Effector memory CD4-positive, alpha-beta T cell (primary cell): ENCODE measurements at places on chromosomes 2 and 18.

DNA sequence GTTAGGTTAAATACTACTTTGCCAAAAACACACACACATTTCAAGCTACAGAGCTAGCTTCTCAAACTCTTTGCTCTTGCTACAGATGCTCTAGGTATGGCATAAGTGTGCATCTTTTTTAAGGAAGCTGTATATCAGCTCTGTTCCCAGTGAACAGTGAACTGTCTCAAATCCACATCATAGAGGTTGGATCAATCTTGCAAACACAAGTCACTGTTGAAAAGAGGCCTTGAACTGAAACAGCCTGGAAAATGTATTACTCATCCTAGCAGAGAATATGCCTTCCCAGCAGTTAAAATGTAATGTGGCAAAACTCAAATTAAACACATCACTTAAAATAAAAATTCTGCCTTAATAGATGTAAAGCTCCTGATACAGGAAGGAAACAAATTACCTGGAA, 151.8 kb downstream of the WDPCP start:
- no peak for DNase-seq

- no peak for DNase-seq
Measured at GRCh38 chr2:119592436-119592835, 48.2 kb downstream of the CFAP221 start.

DNA sequence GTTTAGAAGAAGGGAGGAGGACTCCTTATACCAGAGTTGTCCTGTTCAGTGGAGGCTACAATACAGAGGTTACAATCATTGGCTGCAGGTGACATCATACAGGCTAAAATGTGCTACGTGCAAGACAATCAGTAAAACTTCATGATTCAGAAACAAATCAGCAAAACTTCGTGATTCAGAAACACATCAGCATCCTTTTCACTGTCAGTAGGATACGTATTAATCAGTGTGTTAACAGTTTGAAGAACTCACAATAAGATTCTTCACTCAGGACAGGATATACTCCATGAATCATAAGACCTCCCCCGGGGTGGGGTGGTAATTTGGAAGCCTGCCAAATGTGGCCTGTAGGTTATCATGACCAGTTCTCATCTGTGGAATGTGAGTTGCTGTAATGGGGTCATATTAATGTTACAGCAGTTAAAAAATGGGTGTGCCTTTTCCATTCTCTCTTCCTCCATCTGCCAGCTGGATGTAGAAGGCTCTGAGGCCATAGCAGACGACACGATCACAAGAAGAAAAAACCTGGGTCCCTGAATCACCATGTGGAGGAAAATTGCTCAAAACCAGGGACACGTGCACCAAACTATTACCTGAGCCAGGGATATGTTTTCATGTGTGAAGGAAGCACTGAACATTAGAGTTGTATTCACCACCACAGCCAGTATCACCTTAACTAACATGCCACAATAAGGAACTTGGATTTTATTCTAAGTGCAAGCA, 134.8 kb upstream of the CREB1 start:
- DNase-seq = no peak

- no peak for DNase-seq
Measured at GRCh38 chr2:71223767-71224333, 3.1 kb downstream of the PAIP2B start.

GRCh38 chr18:3547891-3548615, 98.1 kb downstream of the TGIF1 start:
- no peak for DNase-seq

DNA sequence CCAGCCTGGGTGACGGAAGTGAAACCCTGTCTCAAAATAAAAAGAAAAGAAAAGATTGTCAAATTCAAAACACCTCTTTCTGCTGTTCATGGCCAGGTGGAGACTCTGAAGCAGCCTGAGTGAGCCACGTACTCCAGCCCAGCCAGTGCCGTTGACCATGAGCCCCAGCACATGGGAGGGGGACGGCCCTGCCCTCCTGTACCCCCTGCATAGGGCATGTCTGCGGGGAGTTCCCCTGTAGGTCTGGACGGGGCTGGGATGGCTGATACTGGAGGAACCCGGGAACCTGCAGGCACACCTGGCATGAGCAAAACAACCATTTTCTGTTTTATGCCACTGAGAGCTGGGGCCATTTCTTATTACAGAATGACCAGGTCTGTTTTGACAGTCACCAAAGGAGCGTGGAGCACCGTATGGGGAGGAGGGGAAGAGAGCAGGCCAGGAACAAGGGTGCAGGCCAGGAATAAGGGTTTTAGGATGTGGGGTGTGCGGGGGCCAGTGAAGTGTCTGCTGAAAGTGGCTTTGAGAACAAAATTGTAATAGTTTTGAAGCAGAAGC, 30.1 kb downstream of the TMEM18 start:
- no peak for DNase-seq

DNA sequence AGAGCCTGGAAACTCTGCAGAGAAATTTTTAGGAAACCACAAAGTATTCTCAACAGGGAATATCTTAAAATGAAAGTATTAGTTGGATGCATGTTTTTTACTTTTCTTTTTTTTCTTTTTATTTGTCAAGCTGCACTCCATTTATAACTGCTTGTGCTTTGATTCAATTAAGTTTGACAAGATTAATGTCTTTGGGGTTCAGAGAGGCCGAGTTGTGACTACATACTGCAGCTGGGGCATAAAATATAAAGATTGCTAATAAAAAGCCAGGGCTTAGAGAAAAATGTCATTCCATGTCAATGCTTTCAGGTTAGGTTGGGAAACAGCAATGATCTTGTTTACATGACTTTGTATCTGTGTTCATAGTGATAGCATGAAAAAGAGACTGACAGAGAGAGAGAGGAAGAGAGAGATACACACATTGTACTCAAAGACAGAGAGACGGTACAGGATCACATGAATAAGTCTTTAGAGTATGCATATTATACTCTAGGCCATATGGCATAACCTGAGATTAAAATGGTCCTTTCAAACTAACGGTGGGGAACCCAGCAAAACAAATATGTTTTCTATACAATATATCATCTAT, 1022.3 kb upstream of the CNTNAP5 start:
- no peak for DNase-seq

- DNase-seq = no peak
Measured at GRCh38 chr2:68031043-68031442, 31.8 kb downstream of the C1D start.

- DNase-seq = no peak
Measured at GRCh38 chr2:47178341-47178740, 23.2 kb upstream of the STPG4 start.

DNA sequence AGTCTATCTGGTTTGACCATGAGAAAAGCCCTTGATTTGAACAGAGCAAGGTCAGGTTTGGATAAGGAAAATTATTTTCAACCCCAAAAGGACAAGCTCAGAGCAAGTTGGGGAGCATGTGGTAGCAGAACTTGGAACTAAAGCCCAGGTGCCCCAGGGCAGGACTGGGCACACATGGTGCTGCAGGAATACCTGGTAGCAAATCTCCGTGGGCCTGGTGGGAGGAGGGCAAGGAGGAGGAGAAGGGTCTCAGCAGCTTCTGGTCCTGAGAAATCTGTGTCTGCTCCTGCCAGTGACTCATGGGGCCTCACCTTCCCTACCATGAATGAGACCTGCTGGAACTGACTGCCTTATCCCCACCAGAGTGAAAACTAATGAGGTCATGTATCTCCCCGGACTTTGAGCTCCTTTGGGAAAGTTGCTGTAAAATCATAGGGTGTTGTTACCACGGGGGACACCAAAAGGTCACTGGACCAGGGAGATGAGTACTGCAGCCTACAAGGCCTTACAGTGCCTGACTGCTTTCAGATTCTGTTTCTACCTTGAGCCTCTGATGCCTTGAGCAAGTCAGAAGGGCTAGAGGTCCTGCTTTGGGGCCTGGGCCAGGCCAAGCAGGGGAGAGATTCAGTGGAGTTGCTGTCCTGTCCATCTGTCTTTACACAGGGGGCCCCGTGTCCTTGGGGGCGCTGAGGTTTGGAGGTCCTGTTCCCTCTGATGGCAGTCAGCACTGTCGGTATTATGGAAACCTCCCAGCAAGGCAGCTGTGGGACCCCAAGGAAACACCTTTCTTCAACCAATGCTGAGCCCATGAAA, 304.0 kb downstream of the MYCN start:
- no peak for DNase-seq

- DNase-seq = no peak
Measured at GRCh38 chr2:226994775-226995174, 158.9 kb downstream of the RHBDD1 start.

GRCh38 chr18:57649556-57650500, 28.2 kb upstream of the NARS1 start:
- no peak for DNase-seq

GRCh38 chr2:241064802-241065354, 37.2 kb downstream of the MTERF4 start:
- DNase-seq = no peak

DNA sequence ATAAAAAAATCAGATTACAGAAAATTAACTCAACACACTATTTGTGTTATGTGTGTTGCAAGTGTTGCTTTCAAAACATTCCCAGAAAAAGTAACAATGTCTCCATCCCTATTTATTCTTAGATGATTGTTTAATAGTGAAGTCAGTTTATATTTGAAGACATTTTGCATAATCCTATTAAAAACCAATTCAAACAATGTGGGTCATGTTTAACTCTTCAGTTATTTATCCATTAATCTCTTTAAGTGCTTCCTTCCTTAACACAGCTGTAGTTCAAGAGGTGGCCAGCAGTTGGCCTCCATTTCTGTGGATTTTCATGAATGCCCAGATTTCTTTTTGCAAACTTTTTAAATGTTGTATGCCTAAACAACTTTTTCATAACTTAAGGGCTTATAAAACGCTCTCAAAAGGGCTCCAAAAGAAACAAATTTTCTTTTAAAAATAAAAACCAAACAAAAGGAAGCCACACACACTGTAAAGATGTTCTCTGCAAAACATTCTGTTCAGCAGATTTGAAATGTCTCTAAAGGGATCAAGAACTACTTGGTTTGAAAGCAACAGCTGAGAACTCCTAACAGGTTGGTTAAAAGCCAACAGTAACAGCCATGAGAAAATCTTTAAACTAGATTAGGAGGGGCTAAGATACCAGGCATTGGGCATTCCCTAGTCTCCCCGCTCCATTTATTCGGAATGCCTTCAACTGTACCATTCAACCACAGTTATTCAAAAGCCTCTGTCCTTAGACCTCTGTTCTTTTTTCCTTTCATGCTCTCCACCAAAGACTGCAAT, 71.5 kb downstream of the THADA start:
- DNase-seq = no peak

GRCh38 chr2:114040826-114041225, 150.9 kb downstream of the ACTR3 start:
- no peak for DNase-seq

GRCh38 chr2:209431701-209432100, 7.9 kb downstream of the MAP2 start:
- no peak for DNase-seq

DNA sequence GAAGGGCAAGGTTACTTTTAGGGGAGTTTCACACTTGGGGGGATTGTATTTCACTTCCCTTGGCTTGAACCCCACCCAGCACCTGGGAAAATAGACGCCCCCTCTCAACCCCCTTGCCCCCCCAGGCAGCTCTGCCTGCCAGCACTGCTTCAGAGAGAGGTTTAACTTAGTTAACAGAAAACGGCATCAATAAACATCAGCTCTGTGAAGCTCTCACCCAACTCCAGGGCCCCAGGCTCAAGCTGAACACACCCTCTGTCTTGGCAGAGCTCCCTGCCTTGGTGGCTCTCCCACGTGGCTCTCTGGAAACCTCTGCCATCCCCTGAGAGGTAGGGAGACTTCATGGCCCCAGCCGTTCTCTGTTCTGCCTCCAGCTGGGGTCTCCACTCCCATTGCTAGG, 244.1 kb downstream of the ACKR3 start:
- no peak for DNase-seq

DNA sequence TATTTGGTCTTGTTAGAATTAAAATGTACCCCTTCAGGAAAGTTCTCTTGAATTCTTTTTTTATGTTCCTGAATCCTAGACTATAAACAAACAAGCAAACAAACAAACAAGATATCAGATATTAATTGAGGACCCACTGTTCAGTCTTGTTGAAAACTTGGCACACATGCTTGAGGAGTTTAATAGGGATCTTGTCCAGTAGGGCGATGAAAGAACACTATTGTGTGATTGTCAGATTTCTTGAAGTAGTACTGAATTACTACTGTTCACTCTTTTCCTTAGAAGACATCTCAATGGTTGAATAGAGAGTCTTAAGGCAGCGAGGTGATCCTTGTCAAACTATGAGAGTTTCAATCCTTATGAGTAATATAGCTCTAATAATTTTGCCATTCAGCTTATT, 130.2 kb downstream of the PTPRM start:
- DNase-seq = no peak

- no peak for DNase-seq
Measured at GRCh38 chr2:105373895-105374401, 24.9 kb downstream of the FHL2 start.

DNA sequence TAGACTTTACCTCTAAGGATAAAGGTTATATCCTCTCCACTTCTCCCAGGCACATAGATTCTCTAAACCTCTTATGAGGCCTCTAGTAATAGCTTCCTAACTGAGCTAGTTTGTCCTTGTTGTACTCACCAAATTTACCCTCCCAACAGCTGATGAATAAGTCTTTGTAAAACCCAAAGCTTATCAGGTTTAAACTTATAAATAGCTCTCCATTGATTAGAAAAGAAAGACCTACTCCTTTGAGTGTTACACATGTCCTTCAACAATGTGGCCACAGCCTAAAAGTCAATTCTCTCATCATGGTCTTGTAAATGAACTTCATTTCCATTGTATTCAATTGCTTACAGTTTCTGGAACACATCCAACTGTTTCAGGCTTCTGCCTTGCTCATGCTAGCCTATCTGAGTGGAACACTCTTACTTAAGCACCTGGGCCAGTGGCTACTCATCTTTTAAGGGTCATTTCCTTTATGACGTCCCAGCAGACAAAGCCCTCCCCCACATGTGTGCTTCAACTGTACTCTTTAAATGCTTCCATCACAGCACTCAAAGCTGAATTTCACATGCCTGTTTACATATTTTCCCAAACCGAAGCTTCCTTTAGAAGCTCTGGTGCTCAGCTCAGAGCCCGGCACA, 131.6 kb downstream of the CDH2 start:
- no peak for DNase-seq

DNA sequence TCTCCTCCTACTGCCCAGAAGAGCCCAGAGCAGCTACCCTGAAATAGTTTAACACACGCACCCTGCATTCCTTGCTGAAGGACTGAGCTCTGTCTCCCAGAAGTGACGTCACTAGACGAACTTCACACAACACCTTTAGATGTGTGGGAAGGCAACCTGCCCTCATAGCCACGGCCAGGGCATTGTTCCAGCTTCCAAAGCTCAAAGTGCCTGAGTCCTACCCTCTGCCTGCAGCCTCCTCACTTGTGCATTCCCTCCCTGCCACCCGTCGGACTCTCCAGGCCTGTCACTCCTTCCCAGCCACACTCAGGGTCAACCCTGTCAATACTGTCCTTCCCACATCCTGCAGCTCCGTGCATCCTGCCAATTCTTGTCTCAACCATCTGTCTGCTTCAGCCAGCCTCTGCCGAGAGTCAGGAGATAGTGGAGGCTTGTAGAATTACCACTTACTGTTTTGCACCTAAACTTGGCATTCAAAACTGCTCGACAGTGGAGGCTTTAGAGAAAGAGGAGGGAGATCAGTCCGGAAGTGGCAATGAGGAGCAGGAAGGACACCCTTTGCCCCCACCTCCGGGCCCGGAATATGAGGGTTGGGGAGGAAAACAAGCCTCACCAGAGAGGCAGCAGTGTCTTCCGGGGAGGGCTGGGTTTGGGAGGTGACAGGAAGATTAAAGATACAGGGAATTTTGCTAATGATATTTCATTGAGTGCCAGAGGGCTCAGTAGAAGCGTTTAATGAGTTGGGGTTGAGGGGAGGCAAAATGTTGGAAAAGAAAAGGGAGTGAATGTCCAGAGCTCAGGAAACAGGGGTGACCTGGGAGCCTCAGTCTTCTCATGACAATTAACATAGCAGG, 72.3 kb upstream of the ATG16L1 start:
- DNase-seq = no peak
